Calu3 (cell line): ENCODE measurements at places on chromosomes 2 and 18. TPM values are rescaled to one million over a fixed set of nuclear protein-coding genes. Genes with fewer than 3 reads are reported as not detected.
A peak's percentile ranks its signal among the peaks of the same experiment; 100 is the strongest.

SIX2 gene
- total RNA-seq, result not detected in 2 replicates

GRCh38 chr2:56102866-56103265 is 80.9 kb upstream of the CCDC85A start:
- H3K4me3 ChIP-seq, result no peak overlapping the region
- H3K36me3 ChIP-seq, result no peaks in the 10 kb centered on the region
- peaks cover 20% of the 10 kb centered on the region for H3K27me3 ChIP-seq

- H3K4me3 ChIP-seq, result no peak overlapping the region
- peaks cover 43% of the 10 kb centered on the region for H3K27me3 ChIP-seq
- no peak for DNase-seq
- no peak overlapping the region for H3K27ac ChIP-seq
- H3K36me3 ChIP-seq, result no peaks in the 10 kb centered on the region
These were observed 106.8 kb downstream of the LPIN1 start for GRCh38 chr2:11853197-11853588.

DNA sequence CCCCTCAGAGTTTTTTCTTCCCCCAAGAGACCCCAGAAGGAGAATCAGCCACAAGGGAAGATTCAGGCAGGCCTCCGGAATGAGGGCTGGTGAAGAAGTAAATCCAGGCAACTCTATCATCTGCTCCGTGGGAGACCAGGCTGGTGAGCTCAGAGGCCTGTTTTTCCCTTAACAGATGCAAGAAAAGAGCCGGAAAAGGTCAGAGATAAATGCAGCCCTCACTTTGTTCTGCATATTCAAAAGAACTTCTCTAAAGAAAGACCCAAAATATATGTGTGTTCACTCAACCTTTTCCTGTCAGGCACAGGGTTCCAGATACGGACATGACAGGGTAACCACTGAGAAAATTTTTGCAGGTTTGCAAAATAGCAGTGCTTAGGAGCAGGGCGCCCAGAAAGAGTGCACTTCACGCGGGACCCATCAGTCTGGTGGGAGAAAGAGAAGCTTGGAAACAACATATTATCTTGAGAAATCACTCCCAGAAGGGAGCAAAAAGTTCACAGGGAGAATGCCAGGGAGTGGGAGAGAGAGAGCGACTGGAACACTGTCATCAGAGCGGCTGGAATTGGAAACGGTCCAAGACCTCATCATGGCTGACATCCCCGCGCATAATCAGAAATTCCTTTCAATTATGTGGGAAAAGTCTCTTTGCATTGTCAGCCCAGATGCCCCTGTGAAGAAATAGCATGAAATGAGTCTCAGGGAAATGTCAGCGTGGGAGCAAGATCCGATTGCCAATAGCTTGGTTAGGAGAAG is 244.8 kb upstream of the SLC14A2 start:
- no peak overlapping the region for H3K4me3 ChIP-seq
- H3K36me3 ChIP-seq, result peaks cover 5% of the 10 kb centered on the region
- no peaks in the 10 kb centered on the region for H3K27me3 ChIP-seq
- H3K27ac ChIP-seq, result no peak overlapping the region
- H3K4me1 ChIP-seq, result peaks cover 23% of the 10 kb centered on the region
- DNase-seq, result no peak

- no peak for DNase-seq
- no peak overlapping the region for H3K4me3 ChIP-seq
- H3K27ac ChIP-seq, result no peak overlapping the region
- H3K4me1 ChIP-seq, result no peaks in the 10 kb centered on the region
These were observed 507.6 kb upstream of the TNP1 start for GRCh38 chr2:217367464-217367863.

DNA sequence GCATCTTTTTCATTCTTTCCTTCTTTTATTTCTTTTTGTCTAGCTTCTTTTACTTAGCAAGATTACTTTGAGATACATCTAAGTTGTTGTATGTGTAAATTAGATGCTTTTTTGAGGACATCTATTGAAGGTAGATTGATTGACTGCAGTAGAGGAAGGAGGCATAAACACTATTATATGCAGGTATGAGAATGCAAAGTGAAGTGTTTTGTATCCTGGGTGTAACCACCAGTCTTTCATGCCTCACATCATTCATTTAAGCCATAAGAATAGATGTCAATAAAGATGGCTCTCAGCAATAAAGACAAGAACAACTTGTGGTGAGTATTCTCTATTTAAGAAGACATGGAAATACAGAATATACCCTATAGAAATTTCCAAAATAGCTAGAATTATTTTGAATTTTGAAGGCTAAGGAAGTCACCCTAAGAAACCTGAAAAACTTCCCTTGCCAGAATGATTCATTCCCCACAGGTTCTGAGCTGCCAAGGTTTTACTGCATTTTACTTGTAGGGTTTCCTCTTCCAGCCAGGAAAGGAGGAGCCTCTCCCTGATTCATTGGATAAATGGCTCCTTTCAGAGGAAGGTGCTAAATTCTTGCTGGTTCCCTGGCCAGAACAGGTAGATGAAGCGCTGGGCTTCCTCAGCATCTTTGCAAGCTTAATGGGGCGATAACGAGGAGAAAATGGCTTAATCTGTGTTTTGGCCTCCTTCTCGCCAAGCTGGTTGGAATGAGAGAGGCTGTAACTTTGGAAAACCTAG is 279.8 kb upstream of the SLC14A2 start:
- H3K27me3 ChIP-seq, result no peaks in the 10 kb centered on the region
- DNase-seq, result peak; percentile 17
- H3K36me3 ChIP-seq, result no peaks in the 10 kb centered on the region
- H3K4me3 ChIP-seq, result no peak overlapping the region
- H3K27ac ChIP-seq, result no peak overlapping the region

- no peak for DNase-seq
- H3K36me3 ChIP-seq, result peaks cover 19% of the 10 kb centered on the region
- peaks cover 23% of the 10 kb centered on the region for H3K27me3 ChIP-seq
- no peak overlapping the region for H3K27ac ChIP-seq
- H3K4me3 ChIP-seq, result peak overlapping the region; percentile 81
These were observed 1.2 kb upstream of the PRELID3A start for GRCh38 chr18:12406371-12407111.

DNA sequence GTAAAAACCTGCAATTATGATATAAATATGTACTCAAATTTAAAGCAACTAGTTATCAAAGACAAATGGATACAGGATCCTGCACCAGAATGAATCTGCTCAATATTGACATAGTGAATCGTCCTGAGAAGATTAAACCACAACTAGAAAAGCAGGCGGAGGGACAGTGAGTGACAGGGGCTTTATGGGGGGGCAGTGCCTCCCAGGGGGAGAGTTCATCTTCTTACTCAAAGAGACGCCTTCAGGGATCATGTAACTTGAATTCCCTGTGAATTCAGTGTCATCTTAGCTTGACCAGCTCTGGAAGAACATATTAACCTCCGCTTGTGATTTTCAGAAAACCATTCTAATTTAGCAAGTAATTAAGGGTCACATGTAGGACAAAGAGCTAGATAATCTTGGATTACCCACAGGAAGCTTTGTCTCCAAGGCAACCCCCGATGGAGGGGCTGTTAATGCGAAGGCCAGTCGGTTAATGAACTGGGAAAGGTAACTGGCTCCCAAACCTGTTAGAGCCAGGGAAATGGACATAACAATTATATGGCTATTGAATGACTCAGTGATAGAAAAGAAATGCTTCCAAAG is 17.4 kb upstream of the LMAN1 start:
- H3K27ac ChIP-seq, result no peak overlapping the region

GRCh38 chr2:203811491-203812221 is 55.9 kb upstream of the CTLA4 start:
- peak overlapping the region; percentile 33 for H3K4me3 ChIP-seq
- peaks cover 98% of the 10 kb centered on the region for H3K4me1 ChIP-seq
- H3K36me3 ChIP-seq, result peaks cover 30% of the 10 kb centered on the region
- DNase-seq, result peak; percentile 96
- H3K27me3 ChIP-seq, result no peaks in the 10 kb centered on the region

GRCh38 chr2:221225752-221226151 is 346.4 kb downstream of the EPHA4 start:
- no peak overlapping the region for H3K4me3 ChIP-seq
- H3K36me3 ChIP-seq, result no peaks in the 10 kb centered on the region
- H3K4me1 ChIP-seq, result no peaks in the 10 kb centered on the region
- H3K27me3 ChIP-seq, result no peaks in the 10 kb centered on the region
- DNase-seq, result no peak

GRCh38 chr2:223801736-223802135 is 35.6 kb downstream of the AP1S3 start:
- peak overlapping the region; percentile 96 for H3K27ac ChIP-seq
- peaks cover 35% of the 10 kb centered on the region for H3K36me3 ChIP-seq
- DNase-seq, result no peak
- H3K4me3 ChIP-seq, result no peak overlapping the region
- H3K27me3 ChIP-seq, result no peaks in the 10 kb centered on the region

DNA sequence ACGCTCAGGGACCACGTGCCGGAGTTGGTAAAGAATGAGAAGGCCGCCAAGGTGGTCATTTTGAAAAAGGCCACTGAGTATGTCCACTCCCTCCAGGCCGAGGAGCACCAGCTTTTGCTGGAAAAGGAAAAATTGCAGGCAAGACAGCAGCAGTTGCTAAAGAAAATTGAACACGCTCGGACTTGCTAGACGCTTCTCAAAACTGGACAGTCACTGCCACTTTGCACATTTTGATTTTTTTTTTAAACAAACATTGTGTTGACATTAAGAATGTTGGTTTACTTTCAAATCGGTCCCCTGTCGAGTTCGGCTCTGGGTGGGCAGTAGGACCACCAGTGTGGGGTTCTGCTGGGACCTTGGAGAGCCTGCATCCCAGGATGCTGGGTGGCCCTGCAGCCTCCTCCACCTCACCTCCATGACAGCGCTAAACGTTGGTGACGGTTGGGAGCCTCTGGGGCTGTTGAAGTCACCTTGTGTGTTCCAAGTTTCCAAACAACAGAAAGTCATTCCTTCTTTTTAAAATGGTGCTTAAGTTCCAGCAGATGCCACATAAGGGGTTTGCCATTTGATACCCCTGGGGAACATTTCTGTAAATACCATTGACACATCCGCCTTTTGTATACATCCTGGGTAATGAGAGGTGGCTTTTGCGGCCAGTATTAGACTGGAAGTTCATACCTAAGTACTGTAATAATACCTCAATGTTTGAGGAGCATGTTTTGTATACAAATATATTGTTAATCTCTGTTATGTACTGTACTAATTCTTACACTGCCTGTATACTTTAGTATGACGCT is 5.8 kb downstream of the MYCN start:
- DNase-seq, result no peak
- no peak overlapping the region for H3K27ac ChIP-seq
- no peak overlapping the region for H3K4me3 ChIP-seq

DNA sequence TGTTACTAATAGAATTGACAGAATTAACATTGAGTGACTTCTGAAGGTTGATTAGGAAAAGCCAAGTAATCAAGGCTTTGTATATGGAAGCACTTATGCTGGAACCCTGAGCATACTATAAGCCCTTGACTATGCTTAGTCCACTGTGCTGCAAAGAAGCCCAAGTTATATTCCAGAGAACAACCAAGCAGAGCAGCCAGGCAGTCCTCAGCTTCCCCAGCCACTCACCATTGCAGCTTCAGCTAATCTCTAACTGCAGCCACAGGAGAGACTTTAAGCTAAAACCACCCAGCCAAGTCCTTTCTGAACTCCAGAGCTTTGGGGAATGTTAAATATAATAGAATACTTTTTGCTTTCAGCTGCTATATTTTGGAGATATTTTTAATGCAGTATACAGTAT is 164.4 kb upstream of the VWC2L start:
- DNase-seq, result no peak
- H3K27ac ChIP-seq, result no peak overlapping the region
- H3K36me3 ChIP-seq, result no peaks in the 10 kb centered on the region

- H3K4me3 ChIP-seq, result no peak overlapping the region
- DNase-seq, result no peak
- H3K27me3 ChIP-seq, result no peaks in the 10 kb centered on the region
- H3K27ac ChIP-seq, result no peak overlapping the region
These were observed 615.8 kb upstream of the SALL3 start for GRCh38 chr18:78363556-78364387.

DNA sequence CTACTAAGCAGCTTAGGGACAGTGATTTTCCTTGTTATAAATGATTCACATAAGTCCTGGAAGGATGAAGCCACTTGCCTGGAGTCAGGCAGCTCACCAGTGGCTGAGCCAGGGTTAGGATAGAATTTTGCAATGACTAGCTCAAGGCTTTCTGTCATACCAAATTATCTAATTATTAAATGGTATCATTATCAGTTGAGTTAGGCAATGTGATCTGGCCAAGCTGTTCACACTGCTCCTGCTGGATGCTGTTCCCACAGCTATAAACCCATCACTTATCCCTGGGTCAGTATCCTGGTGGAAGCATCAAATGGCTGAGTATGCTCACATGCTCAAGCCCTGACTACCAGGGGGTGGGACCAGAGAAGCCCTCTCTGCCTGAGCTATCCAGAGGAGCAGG is 235.2 kb downstream of the MTX2 start:
- H3K27me3 ChIP-seq, result no peaks in the 10 kb centered on the region
- no peak for DNase-seq
- no peak overlapping the region for H3K4me3 ChIP-seq
- H3K4me1 ChIP-seq, result peaks cover 16% of the 10 kb centered on the region

DNA sequence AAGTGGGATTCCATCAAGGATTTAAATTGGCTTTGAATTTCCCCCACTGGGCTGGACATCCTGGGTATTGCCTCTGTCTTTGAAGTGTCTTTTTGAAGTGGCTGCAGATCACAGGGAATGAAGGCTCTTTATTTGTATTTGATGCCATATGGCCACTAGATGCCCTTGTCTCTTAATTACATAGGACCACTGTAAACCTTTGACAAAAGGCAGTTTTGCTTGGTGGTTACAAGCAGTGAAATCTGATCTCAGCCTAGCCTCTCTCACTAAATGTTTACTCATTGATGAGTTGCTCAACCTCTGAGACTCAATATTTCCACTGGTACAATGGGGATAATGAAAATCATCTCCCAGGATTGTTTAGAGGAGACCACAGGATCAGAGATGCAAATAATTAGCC is 102.2 kb downstream of the INSIG2 start:
- H3K36me3 ChIP-seq, result peaks cover 19% of the 10 kb centered on the region
- no peak overlapping the region for H3K4me3 ChIP-seq
- peaks cover 33% of the 10 kb centered on the region for H3K4me1 ChIP-seq
- no peak overlapping the region for H3K27ac ChIP-seq
- no peaks in the 10 kb centered on the region for H3K27me3 ChIP-seq

DNA sequence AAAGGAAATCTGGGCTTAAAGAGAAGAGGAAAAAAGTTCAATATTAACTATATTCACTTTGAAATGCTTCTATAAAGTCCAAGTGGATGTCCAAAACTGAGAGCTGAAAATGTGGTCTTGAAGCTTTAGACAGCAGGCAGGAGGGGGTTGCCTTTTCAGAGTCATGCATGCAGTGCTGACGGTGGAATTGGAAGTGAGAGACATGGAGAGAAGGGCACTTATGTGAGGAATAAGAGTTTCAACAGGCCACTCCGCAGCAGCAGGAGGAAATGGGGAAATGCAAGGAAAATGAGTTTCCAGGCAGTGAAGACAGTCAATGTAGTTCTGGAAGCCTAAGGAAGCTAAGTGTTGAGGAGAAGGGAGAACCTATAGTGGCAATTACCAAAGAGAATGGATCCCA is 33.0 kb upstream of the LRRC30 start:
- no peaks in the 10 kb centered on the region for H3K36me3 ChIP-seq
- H3K27me3 ChIP-seq, result peaks cover 24% of the 10 kb centered on the region
- no peak overlapping the region for H3K4me3 ChIP-seq
- DNase-seq, result no peak
